ENCODE measurements at places on chromosomes 13 and 19. TPM values are rescaled to one million over a fixed set of nuclear protein-coding genes. Genes with fewer than 3 reads are reported as not detected.

DNA sequence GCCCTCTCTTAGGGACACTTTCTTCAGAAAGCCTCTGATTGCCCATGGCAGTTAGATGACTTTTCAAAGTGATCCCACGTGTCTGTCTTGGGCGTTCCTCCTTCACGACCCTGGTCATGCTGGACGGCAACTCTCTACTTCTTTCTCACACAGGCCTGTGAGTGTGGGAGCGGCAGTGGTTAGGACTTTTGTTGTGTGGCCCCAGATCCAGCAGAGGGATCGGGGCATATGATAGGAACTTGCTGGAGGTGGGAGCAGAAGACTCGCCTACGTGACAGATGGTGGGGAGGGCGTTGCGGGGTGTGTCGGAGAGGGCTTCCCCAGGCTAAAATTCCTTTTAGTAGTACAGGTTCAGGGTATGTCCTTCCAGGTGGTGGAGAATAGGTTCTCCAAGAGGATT, 289.5 kb upstream of the MAB21L1 start:
- no peak for DNase-seq

DNA sequence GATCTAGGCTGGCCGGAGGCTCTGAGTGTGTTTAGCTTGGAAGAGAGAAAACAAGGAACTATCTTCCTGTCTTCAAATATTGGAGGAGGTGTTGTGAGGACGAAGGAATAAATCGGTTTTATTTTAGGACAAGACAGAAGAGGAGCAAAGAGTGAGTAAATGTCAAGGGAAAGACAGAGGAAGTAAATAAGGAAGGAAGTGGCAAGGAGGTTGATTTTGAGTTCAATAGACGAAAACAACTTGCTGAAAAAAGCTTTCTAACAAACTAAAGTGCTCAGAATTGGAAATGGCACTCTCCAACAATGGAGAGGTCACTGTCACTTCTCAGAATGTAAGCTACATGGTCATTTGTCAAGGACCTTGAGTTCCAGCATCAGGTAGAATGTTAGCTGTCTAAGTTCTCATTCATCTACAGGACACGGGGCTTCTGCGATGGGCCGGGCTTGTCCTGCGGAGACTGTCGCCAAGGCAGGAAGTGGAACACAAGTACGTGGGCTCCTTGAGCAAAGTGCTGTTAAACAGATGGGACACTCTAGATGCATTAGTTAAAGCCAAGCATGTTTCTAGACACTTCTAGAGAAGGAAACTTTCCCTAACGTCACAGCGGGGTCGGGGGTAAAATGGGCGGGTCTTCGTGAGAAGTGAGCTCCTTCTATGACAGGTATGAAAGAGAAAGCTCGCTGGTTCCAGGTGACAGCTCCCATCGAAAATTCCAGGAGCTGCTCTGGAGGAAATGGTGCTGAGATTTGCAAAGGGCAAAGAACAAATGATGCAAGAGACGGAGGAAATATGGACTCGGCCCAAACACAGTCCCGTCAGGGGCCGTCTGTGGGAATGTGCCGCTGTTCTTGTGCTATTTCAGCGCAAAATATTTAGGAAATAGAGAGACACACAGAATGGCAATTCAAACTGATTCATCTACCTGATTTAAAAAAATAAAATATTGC, 103.9 kb upstream of the UBL3 start:
- DNase-seq, result no peak

GRCh38 chr19:48392860-48393558, 459 bp upstream of the GRIN2D start:
- peak; percentile 51 for DNase-seq

- peak; percentile 6 for DNase-seq
Observed at GRCh38 chr13:62014299-62014698, 598.6 kb upstream of the PCDH20 start.

- DNase-seq, result no peak
Observed at GRCh38 chr13:113853518-113854237, 10.2 kb downstream of the GAS6 start.

DNA sequence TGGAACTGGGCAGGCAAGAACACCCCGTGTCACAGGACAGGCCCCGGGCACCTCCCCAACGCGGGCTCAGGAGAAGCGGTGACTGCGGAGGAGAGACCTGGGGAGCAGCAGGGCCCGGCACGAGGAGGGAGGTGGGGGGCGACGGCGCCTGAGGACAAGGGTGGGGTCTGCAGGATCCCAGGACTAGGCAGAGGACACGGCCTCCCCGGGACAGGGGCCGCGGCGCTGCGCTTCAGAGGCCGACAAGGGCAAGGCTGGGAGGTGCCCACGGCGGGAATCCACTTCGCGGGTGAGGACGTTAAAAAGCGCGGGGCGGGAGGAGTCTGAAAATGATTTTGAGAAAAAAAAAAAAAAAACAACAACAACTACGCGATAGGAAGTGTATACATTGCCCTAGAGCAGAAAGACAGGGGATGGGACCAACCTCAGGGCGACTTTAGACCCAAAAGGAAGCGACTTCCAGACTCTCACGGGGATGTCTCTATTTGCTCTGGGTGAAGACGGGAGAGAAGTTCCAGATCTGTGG, 44.9 kb downstream of the ZNF611 start:
- DNase-seq, result no peak

DNA sequence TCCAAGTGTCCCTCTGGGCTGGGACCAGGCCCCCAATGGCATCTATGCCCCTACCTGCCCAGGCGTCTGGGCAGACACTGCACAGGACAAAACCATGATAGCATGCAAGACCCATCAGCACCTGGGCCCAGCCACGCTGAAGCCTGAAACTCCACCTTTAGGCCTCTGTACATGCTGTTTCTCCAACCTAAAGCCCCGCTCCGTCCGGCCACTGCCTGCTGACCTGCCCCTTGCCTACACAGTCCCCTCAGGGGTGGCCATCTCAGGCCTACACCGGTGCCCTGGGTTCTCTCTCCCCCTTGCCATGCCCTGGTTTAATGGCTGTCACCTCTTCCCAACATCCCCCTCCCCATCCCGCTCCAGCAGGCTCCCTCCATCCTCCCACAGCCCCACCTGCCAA, 15.3 kb downstream of the GJA3 start:
- DNase-seq, result no peak

DNA sequence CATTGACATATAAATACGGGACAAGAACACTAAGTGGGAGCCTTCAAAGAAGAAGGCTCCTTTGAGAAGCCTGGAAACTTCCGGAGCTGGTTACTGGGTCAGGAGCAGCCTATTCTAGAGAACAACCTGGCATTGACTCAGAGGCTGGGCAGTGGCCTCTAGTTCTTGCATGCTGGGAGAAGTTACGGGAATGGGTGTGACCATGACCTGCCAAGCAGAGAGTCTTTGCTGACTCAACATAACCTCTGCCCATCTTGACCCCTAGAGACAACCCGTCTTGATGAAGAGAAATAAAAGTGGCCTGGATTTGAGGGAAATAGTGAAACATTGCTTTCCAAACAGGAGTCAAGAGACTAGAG, 21.0 kb downstream of the STARD13 start:
- no peak for DNase-seq

GRCh38 chr13:107373551-107373950, 805.6 kb upstream of the ARGLU1 start:
- DNase-seq, result no peak

DNA sequence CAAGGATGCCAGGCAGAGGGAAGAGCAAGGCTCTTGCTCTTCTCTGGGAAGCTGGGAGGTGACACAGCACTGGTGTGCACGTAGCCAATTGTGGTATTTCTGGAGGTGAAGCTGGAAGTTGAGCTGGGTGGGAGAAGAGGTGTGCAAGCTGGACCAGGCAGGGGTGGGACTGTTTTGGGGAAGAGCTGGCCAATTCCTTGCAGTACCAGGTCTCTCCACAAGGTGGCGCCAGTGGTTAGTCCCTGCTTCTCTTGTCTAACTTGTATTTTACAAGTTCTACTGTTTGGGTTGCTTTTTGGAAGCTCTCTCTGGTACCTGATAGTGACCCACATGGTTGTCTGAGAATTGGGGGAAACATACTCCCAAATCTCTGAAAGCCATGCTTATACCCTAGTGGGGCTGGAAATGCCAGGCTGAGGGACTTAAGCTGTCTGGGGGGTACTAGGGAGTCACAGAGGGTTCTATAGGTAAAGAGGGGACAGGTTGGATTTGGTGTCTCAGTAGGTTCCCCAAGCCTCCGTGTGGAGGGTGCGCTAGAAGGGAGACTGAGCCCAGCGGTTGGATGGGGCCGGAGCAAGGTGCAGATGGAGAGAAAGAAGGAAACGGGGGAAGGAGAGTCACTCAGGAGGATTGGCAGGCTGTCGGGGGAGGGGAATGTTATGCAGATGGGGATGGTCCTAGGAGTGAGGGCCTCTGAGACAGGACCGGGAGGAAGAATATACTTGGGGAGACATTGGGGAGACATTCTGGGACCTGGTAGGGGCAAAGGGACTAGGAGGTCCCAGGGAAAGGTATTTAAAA, 3.0 kb downstream of the HPN start:
- DNase-seq, result peak; percentile 95

DNA sequence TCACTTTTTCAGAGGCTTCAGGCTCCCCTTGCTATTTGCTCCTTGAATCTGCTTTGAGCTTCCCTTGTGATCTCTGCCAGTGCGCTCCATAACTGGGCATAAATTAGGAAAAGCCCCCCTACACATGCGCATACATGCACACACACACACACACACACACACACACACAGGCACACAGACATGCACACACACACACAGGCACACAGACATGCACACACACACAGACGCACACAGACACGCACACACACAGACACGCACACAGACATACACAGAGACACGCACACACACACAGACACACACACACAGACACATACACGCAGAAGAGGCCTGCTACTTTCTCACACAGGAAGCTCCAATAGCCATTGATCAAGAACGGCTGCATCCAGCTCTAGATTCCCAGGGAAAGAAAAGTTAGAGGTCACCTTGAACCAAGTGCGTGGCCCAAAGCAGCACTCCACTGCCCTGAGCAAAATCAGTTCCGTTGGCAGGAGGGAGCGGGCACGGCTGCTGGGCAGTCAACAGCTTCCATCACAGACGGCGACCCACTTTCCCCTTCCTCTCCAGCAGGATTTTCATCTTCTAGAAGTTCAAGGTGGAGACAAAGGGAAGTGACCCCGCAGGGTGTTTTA, 145.6 kb downstream of the DPF1 start:
- DNase-seq, result no peak

DNA sequence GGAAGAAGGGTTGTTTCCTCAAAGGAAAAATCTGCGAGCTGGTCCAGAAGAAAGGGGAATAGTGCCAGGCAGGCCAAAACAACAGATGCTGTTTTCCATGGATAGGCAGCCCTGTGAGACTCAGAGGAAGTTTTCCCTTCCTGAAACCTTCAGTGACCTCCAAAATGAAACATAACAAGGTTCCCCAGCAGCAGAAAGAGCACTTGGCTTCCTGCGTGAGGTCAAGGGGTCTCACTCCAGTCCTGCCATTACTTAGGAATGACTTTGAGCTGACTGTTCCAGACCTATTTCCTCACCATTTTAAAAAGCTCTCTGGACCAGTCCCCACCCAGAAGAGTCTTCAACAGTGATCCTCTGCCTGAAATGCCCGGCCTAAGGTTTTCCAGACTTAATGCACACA, 104.6 kb upstream of the IPO5 start:
- DNase-seq, result no peak

DNA sequence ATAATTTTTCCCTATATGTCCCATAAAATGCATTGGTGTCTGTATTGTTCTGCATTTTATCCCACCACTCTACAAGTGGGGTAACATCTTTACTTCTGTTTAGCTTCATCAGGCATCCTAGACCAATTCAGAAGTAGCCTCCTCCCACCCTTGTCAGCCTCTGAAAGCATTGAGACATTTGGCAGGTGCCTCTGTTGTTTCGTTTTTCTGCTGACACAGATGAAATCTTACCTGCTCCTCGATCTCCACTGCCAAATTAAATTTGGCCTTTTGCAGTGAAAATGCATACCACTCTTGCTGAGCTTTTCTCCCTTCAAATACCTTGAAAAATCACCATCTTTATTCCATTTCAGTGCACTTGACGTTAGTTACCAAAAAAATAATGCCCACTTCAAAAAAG, 83.5 kb upstream of the STARD13 start:
- no peak for DNase-seq

DNA sequence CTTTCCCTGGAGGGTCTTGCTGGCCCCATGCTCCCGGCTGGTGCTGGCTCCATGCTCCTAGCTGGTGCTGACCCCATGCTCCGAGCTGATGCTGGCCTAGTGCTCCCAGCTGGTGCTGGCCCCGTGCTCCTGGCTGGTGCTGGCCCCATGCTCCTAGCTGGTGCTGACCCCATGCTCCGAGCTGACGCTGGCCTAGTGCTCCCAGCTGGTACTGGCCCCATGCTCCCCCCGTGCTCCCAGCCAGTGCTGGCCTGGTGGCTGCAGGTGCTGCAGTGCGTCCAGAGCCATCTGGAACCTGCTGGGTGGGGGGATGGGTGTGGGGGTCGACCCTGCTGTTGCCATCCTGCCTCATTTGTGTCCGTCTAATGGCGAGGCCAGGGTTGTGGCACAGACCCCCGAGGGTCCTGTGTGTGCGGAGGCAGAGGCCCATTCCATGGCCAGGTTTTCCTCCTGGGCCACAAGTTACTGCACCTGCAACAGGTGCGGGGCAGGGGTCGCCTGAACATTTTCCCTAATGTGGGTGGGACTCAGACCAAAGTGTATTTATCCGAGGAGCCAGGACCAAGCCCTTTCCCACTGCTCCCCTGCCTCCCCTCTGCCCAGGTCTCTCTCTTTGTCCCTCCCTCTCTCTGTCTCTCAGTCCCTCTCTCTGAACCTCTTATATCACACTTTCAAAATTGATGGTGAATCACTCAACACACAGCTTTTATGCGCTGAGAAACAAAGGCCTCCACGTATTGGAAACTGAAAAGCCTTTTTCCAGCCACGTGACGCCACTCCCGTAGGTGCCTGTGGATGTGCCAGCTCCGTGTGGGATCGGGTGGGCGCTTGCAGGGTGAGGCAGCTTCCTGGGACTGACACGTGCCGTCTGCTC, 45.1 kb downstream of the MCF2L start:
- DNase-seq, result no peak

DNA sequence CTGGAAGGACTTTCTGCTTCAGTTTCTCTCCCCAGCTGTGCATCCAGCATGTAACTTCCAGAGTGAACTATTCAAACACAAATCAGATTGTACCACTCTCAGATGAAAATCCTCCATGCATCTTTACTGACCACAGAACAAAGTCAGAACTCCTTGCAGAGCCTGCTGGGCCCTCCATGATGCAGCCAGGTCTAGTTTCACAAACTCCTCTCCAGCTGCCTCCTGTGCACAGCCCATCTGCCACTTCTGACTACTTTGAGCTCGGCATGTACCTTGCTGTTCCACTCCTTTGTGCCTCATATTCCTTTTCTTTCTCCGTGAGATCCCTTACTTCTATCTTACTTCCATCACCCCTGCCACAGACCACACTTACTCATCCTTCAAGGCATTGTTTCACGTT, 31.4 kb downstream of the NALCN start:
- DNase-seq, result no peak

Gene PCP2
- 0.41 TPM for polyA plus RNA-seq

Gene ZNF471
- 0.04 TPM for polyA plus RNA-seq

Gene KLK15
- not detected for polyA plus RNA-seq

Gene CD70
- polyA plus RNA-seq, result 25.0 TPM

Gene PEPD
- 85.3 TPM for polyA plus RNA-seq

Gene ZIC2
- 10.3 TPM for polyA plus RNA-seq
